ENCODE measurements at places on chromosomes 3 and 15.

GRCh38 chr15:72116731-72117485, 1.0 kb downstream of the MYO9A start:
- DNase-seq, result peak; percentile 27

GRCh38 chr15:62847900-62848489, 194.6 kb upstream of the TPM1 start:
- peak; percentile 62 for DNase-seq

DNA sequence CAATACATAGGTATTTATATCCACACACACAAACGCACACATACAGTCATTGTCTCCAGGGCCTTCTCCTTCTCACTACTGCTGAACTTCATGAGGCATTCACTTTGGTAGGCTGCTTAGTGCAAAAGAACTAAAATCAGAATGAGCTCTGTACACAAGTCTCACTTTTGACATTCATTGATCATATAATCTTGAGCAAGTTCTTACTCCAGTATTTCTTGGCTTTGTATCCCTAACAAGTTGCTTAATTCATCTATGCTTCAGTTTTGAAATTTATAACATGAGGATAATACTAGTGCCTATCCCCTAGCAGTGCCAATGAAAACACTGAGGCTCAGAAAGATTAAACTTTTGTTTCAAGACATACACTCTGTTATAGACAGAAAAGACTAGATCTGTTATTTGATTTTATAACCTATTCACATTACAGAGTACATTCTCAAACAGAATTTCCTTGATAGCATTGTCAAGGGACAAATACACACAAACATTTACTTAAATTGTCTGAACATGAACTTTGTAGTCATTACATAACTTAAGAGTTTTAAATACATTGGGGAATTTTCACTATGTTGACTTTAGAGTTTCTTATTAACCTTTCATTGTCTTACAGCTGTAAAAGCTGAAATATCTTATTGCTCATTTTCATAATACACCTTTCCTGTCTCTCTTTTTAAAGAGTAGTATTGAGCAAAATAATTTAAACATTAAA, 55.0 kb upstream of the SI start:
- no peak for DNase-seq

GRCh38 chr15:25972141-25972675, 109.1 kb upstream of the ATP10A start:
- DNase-seq, result no peak

DNA sequence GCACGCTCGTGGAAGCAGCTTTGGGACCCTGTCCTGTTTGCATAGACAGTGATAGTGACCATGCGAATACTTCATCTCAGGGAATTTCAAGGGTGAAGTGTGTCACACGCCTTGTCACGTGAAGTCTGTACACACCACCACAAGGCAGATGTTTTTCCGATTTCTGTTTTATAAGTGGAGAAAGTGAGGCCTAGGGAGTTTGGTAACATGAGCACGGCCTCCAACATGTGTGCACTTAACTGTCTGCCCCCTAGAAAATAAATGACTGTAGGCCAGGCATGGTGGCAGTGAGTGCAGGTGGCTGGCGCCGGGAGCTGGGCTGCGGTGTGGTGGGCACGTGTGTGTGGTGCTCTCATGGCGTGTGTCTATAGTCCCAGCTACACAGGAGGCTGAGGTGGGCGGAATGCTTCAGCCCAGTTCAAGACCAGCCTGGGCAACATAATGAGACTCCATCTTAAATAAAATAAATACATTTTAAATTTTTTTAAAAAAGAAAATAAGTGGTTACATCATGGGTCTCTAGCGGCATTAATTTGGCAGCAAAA, 42.0 kb downstream of the WHAMM start:
- no peak for DNase-seq

DNA sequence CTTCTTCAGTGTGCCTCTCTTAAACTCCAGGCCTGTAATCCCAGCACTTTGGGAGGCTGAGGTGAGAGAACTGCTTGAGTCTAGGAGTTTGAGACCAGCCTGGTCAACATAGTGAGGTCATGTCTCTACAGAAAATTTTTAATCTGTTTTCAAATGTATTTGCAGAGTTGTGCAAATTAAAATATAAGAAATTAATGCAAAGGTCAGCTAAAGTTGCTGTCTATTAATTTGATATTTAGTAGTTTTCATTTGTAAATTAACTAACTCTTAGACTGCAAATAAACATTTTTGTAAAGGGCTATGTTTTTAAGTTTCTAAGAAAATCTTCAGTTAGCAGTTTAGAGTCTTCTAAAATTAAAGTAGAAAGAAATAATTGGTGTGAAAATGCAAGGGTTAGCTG, 99.9 kb upstream of the TJP1 start:
- DNase-seq, result no peak

DNA sequence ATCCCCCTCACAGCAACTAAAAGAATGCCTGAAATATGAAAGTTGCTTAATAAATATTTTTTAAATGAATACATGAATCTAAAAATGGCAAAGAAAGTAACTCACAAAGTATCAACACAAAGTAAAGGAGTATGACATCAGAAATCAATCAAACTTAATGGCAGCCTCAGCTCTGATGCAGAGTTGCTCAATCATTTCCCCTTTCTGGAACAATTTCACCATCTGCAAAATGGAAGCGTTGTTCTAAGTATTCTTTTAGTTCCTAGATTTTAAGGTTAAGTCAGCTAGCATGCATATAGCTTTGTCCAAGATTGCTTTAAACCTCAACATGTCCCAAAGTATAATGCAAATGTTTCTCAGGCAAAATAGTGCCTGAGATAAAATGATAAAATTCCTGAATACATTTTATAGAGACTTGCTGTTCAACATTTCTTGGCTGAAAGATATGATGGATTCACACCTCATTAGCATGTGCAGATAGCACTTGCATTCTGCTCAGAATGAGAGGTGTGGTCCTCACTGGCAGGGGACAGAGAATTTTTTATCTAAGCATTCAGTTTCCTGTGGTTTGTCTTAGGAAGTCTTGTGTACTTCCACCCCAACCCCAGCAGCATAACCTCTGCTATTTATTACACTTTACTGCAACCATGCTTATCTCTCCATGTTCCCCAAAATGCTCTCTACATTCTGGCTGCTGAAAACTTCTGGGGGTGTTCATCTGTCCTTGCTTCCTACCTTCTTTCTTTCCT, 429.3 kb downstream of the GRM7 start:
- peak; percentile 65 for DNase-seq

- DNase-seq, result no peak
Measured at GRCh38 chr3:138364356-138365252, 16.2 kb downstream of the MRAS start.

GRCh38 chr3:171092467-171092911, 66.0 kb upstream of the SLC2A2 start:
- peak; percentile 71 for DNase-seq

DNA sequence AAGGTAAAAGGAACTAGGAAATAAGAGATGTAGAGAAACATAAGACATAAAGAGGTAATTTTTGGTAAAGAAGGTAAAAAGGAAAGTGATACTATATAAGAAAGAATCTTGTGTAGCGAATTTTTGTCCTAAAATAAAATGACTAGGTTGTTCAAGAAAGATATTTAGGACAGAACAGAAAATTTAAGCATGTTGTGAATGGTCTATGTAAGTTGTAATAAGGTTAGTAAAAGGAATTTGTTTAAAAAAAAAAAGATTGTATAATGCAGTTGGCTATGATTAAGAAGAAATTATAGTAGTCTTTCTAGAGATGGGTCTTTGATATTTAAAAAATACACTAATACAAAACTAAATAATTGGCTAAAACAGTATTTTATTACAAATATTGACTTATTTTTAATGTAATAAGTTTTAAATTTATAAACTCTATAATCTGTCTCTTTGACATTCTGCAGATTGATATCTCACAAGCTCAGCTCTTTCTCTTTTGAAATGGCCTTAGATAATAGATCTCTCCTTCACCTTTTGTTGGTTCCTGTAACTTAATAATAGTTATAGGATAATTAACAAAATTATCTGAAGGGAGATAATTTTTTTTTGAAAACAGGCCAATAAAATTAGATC, 3.7 kb upstream of the SLC41A3 start:
- no peak for DNase-seq

DNA sequence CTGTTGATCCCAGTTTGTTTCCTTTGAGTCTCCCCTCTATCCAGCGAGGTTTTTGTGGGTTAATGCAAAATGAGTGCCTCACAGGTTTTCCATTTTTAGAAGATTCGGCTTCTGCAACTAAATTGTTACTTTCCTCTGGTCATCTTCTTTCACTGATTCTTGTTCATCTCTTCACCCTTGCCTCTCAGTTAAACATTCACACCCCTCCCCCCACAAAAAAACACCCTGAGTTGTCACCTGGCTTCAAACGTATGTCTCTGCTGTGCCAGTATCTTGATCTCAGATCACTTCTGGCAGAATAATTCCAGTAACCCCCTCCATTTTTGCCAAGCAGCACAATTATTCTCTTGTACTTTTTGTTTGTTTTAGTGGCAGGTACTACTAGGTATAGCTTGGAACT, 12.3 kb upstream of the CLDN16 start:
- DNase-seq, result no peak

- no peak for DNase-seq
Measured at GRCh38 chr3:78632925-78633553, 1134.8 kb downstream of the ROBO1 start.

GRCh38 chr3:20015525-20015924, 3.5 kb upstream of the PP2D1 start:
- no peak for DNase-seq

GRCh38 chr3:49703443-49703927, 14.1 kb downstream of the RNF123 start:
- peak; percentile 74 for DNase-seq

- DNase-seq, result no peak
Measured at GRCh38 chr3:185560676-185561075, 8.3 kb upstream of the LIPH start.

DNA sequence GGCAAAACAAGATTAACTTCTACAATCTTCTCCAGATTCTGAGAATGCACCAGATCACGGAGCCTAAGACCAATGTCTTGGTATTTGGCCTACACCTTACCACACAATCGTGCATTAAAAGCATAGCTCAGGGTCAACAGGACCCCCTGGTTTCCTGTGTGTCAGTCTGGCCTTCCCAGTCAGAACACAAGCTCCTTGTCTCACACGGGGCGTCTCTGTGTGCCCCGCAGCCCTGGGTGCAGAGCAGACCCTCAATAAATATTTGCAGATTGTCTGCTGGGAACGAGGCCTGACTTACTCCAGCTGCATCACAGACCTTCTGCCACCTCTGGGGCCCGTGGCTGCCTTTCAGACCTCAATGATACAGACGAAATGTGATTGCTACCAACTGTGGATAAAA, 82.5 kb upstream of the CTNNB1 start:
- no peak for DNase-seq

DNA sequence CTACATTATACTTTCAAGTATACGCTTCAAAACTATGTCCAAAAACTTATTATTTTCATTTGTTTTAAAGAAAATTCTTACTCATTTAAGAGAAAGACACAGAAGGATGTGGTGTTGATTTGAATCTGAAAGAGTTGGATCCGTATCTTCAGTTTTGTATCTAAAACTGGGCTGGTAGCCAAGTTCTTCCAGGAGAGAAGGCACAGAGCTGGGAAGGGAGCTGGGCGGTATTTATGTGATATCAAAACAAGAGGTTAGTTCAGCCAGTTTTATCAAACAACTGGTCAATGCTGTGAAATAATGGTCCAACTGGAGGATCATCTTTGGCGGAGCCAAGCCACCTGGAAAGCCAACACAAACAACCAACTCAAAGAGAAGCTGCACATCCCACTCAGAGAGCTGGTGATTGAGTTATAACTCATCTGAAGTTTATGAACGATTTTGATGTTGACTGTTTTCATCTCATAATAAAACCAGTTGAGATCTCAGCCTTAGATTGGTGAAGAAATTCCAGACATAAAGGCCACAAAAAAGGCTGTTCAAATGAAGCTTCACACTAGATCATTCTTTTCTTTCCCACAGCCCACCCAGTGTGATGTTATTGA, 489.6 kb upstream of the RASGRP1 start:
- DNase-seq, result no peak

- DNase-seq, result no peak
Measured at GRCh38 chr15:96692826-96693225, 362.3 kb downstream of the NR2F2 start.

DNA sequence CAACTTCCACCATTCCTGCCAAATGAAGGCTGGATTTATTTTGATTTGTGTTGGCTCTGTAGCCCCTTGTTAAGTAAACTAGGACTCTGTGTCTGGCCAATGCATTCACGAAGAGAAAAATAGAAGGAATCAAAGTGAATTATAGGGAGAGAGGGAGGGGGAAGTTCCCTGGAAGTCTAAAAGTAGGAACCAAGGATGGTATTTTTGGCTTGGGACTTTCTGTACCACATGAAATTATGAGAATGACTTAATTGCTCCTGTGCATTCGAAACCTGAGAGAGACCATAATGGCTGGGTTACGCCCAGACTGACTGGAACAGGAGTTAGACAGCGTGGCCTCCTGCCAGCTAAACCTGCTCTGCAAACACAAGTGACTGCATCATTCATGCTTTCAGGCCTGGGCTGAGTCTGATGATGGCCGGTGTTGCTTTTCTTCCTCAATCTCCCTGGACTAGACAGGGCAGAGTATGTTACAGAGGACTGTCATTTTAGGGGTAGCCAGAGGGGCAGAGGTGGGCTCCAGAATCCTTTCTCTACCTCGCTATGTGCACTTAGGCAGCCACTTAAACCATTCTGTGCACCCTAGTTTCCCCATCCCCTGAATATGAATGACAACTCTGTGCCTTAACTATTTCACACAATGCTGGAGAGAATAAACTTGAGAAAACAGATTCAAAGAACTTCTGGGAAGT, 58.9 kb downstream of the MYO1E start:
- peak; percentile 39 for DNase-seq

DNA sequence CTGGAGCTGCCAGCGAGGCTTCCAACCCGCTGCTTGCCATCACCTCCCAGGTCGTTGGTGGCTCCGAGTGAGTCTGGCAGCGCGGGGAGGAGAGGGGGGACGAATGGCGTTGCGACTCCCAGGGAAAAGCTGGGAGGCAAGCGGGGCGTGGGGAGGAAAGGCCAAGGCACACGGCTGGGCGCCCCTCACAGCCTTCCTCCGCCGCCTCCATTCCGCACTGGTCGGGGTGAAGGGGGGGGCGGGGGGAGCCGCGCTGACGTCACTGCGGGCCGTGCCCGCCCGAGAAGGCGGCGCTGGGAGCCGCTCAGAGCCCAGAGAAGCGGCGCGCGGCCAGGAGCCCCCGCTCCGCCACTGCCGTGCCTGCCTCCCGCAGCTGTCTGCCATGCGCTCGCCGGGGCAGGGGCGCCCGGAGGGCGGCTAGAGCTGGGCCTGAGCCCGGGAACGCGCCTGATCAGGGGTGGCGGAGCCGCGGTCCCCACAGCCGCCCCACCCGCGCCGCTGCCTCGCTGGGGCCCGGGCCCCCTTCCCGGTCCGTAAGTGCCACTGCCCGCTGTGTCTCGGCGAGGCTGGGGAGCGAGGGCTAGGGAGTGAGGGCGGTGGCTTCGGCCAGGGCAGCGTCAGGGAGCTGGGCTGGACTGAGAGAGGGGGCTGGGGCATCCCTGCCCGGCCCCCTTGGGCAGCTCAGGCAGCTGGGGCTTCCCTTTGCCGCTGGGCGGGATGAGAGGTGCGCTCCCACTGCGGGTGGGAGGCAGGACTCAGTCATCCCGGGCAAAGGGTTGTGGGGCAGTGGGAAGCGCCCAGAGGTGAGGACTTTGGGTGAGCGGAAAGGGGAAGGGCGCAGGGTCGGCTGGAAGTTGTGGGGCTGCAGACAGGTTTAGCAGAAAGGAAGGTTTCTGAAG, 27.8 kb upstream of the POLG start:
- no peak for DNase-seq
